ENCODE measurements at places on chromosomes 3 and 15.

DNA sequence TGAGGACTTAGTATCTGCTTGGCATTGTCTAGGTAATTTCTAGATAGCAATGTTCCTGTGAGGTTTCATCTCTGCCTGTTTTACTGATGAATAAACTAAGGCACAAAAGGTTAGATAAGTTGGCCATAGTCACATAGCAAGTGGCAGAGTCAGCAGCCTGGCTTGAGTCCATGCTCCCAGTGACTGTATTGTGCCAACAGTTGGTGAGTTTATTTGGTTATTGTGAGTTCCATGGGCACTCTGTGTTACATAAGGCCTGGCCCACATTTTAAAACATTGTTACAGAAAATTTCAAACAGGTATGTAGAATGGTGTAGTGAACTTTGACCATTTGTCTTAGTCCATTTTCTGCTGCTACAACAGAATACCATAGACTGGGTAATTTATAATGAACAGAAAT lies 15.2 kb downstream of the MCM2 start:
- DNase-seq = no peak

- no peak for DNase-seq
Observed at GRCh38 chr15:60022379-60022741, 18.2 kb downstream of the FOXB1 start.

GRCh38 chr3:127072221-127072771 lies 89.4 kb downstream of the PLXNA1 start:
- DNase-seq = no peak

- no peak for DNase-seq
Observed at GRCh38 chr3:9703736-9704346, at the start of gene CPNE9. Gene CPNE9 (plus strand): TSS chr3:9703833. CDS start chr3:9703997, 164 bp downstream.

DNA sequence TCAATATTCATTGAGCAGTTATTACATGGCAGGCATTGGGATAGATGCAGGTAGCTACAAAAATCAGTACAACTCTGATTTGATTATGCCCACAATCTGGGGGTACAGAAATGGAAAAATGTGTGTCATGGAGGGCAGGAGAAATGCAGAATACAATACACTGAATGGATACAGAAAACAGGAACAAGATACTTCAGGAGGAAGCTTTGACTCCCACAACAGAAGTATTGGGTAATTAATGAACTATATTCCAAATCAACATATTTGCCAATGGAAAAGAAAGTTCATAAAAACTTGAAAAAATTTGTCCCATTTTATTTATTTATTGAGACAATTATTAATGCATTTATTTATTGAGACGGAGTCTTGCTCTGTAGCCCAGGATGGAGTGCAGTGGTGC lies 207.0 kb downstream of the SUCLG2 start:
- no peak for DNase-seq

DNA sequence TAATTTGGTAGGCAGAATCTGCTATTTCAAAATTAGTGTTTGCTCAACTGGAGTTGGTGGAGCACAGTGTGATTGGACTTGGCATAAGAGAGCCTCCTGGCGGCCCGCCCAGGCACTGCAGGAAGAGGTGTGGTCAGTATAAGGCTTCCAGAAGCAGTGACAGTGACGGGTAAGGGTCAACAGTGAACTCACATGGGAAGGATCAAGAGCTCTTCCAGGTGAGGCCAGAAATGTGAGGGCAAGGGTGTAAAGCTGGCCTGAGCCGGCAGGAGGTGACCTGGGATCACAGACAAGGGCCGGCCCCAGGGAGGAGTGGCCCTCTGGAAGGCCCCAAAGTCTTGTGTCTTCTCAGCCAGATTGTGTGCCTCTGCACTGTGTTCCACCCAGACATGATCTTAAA lies 93.2 kb upstream of the RNF7 start:
- DNase-seq = peak; percentile 72

DNA sequence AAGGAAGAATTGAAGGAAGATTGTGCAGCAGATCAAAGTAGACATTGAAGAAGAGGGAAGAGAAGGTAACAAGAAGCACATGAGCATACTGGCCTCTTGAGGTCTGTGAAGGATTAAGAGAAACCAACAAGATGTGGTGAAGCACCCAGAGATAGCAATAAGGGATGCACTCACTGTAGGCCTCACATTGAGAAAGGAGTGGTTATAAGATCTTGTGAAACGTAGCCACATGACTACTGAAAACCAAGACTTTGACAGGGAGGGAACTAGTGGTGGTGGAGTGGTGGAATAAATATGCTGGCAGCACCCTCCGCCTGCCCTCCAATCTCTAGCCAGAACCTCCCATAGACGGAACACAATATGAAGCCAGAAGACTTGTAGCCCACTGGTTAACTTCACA lies 651.2 kb downstream of the DIPK2A start:
- DNase-seq = no peak

- DNase-seq = no peak
Observed at GRCh38 chr3:46321461-46322104, 32.3 kb upstream of the CCR2 start.

GRCh38 chr3:190266913-190267290 lies 55.3 kb downstream of the CLDN1 start:
- no peak for DNase-seq

GRCh38 chr3:138862531-138862923 lies 27.8 kb upstream of the PIK3CB start:
- no peak for DNase-seq

DNA sequence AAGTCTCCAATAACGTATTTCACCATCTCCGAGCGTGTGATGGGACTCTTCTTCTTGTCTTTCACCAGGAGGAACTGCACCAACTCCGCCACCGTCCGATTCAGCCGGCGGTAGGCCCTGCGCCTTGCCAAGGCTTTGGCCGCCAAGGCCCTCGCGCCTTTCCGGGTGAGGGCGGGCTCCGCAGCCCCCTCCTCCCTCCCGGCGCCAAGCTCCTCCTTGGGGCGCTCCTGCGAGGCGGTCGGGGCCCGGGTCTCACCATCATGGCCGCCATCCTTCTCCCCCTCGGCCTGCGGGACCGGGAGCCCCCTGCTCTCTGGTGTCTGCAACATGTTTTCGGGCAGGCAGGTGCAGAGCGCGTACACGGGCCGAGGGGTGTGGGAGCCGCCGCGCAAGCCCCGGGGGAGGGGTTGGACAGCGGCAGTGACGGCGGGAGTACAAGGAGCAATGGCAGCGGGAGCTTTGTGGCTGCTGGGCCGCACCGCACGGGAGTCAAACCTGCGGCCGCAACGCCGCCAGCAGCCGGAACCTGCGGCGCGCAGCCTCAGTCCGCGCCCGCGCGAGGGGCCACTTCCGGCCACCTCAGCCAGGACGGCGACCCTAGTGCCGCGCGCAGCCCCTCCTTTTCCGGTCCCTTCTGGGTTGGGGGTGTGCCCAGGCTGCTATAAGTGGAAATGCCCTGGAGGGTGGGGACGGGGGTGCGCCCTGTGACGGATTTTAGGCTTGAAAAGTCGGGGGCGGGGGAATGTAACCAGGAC lies at the start of gene MAGEF1:
MAGEF1 (minus strand) TSS at position 572 of the 755 bp plus-strand sequence; CDS start at position 329, 243 bp downstream.
- DNase-seq = peak; percentile 59

DNA sequence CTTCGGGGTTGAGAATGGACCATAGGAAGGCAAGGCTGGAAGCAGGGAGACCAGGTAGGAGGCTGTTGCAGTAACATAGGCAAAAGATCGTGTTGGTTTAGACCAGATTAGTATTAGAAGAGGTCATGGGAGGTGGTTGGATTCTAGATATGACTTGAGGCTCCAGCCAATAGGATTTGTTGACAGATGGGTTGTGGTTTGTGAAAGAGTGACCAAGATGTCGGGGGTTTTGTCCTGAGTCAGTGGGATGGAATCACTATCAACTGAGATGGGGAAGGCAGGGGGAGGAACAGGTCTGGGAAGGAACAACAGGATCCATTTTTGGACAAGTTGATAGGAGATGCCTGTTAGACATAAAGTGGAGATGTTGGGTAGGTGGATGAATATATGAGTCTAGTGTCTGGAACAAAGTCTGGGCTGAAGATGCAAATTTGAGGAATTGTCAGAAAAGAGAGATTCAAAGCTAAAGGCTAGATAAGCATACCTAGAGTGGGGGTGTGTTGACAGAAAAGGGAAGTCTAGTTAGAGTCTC lies 95.5 kb upstream of the NPHP3 start:
- DNase-seq = no peak
